Activated naive CD4-positive, alpha-beta T cell treated with anti-CD3 and anti-CD28 coated beads, Interleukin-2, amount 50 U/mL, for 16 hours (primary cell): ENCODE measurements at places on chromosomes 2 and 18.

DNA sequence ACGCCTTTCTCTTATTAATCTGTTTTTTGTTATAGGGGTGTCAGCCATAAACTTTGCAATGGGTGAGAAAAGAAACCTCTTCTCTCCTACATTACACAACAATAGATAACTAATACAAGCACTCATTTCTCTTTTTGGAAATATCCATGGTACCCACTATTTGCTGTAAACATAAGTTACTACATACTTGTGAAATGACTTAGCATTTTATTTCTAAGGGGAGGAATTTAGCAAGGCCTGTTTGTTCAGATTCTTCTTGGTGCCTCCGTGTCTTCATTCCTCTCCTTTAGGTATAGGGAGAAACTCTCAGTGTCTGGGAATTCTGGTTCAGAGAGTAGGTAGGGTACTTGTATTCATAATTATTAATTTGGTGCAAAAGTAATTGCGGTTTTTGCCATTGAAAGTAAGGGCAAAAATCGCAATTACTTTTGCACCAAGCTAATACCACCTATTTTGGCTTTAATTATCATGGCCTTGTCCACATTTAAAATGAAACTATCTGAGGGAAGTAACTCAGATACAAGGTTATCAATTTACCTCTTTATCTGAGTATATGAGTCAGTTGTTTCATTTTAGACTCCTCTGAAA lies 134.8 kb downstream of the MREG start:
- DNase-seq = no peak

GRCh38 chr2:6181926-6182325 lies 489.7 kb downstream of the SOX11 start:
- no peak for DNase-seq

DNA sequence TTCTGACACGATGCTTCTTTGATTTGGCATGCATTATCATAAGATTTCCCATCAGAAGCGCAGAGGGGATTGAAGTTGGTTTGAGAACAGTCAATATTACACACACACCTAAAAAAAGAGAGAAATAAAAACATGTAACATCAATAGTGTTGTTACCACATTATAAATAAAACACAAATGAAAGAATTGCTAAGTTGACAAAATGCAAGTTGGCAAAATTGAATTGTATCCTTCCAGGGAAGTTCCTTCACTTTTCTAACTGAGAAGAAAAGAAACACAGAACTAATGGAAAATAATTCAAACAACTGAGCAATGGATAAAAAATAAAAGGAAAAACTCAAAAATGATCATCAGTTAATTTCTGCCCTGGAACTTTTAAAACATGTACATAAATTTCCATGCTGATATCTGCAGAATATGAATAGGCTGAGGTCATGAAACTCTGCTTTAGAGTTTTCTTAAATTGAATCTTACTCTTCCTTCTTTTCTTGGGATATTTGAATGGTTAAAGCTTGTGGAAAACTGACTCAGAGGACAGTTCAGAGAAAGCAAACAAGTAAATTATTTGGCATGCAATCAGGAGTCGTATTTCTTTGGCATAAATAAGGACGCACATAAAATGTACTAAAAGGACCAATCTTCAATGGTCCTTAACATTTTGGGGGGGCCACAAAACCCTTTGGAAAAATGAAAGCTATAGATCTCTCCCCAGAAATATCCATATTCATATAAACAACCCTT lies 152.4 kb upstream of the CAVIN2 start:
- DNase-seq = no peak

- DNase-seq = no peak
These were observed 46.0 kb upstream of the SERTAD2 start for GRCh38 chr2:64699712-64700111.

GRCh38 chr2:47303341-47304148 lies 99.4 kb upstream of the MSH2 start:
- no peak for DNase-seq
